ENCODE measurements at places on chromosomes 7 and 10.

- no peak for DNase-seq
Measured at GRCh38 chr7:157253850-157254249, 83.0 kb upstream of the DNAJB6 start.

- DNase-seq, result no peak
Measured at GRCh38 chr10:113576852-113577251, 24.0 kb downstream of the HABP2 start.

DNA sequence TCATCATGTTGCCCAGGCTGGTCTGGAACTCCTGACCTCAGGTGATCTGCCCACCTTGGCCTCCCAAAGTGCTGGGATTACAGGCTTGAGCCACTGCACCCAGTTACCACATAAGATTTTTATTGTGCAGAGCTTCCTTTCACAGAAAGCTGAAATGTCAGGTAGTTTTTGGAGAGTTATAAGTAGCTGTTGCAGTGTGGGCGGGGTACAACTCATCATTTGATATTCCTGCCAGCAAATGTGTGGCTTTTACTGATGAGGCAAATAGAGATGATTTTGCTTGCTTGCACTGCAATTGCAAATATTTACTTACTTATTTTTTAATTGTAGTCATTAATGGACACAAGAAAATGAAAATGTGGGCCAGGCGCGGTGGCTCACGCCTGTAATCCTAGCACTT, 32.4 kb downstream of the NKX2-3 start:
- no peak for DNase-seq

- no peak for DNase-seq
Measured at GRCh38 chr7:156255635-156256034, 384.9 kb upstream of the RNF32 start.

DNA sequence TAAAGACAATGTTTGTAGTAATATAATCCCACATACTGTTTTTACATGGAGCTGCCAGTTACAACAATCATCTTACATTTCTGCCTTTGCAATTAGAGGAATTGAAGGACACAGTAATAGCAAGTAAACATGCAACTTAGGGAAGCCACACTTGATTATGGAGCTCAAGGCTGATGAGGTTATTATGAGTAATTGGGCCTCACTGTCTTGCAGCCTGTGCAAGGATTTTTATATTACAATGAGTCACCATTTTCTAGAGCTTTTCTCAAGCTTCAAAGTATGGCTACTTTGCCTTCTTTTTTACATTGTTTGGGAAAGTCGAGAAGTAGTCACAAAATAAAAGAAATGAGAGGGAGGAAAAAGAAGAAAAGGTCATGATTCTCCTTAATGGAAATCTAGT, 226.4 kb downstream of the KIAA1217 start:
- no peak for DNase-seq

DNA sequence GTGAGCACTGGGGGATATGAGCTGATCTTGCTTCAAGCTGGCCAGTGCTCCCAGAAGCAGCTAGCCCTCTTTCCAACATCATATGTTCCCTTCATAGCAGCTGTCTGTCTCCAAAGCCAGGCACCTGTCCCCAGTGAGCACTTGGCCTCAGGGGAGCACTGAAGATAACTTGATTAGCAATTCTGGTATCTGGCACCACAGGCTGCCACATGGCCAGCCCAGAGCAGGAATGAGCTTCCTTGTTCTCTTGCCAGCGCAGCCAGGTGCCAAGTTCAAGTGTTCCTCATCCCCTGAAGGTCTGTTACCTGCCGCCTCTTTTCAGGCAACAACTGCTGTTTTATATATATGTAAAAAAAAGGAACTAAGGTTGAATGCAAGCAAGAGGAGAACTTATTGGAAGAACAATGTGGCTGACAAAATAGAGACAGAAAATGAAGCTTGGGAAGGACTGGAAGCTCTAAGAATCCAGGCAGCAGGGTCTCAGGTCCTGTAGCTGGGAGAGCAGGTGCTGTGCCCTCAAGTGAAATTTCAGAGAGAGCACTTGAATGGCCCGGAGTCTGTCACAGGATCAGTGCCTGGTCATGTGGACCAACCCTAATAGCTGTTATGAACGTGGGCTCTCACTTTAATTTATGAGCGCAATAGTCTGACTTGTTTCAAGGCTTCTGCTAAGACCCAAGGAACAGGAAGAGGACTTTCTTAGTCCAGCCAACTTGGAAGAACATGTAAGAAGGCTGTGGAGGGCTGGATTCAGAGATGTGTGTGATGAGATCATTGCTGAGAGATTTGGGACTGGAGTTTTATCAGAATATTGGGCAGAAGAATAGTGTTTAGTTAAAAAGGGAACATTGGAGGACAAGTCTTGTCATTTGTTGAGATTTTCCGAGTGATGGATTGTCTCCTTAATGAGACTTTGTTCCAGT, 267.2 kb downstream of the GLRX3 start:
- DNase-seq, result no peak

GRCh38 chr10:20888620-20889330, 8.3 kb downstream of the NEBL start:
- DNase-seq, result peak; percentile 76

DNA sequence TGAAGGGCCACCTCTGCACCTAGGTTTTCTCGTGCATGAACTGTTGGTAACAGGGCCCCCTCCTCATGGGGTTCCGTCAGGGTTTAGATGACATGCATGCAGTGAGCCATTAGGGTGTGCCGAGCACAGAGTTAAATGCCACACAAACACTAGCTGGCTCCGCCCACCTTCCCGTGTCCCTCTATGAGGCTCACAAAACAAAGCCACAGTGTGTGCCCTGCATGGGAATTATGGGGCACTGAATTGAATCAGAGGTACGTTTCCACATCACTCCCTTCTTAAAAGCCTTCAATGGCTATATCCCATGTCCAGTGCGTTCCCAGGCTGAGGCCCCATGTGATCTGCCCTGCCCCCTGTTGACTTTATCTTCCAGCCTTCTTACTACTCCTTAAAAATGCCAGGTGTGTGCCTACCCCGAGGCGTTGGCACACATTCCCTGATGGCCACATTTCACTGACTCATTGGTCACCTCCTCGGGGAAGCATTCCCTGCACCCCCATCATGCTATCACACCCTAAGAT, 35.7 kb downstream of the GSDME start:
- no peak for DNase-seq

- DNase-seq, result no peak
Measured at GRCh38 chr7:36916619-36917018, 192.3 kb upstream of the AOAH start.

GRCh38 chr7:76318488-76319353, 16.2 kb downstream of the HSPB1 start:
- peak; percentile 76 for DNase-seq

GRCh38 chr10:96814264-96814663, 17.8 kb upstream of the LCOR start:
- DNase-seq, result no peak

DNA sequence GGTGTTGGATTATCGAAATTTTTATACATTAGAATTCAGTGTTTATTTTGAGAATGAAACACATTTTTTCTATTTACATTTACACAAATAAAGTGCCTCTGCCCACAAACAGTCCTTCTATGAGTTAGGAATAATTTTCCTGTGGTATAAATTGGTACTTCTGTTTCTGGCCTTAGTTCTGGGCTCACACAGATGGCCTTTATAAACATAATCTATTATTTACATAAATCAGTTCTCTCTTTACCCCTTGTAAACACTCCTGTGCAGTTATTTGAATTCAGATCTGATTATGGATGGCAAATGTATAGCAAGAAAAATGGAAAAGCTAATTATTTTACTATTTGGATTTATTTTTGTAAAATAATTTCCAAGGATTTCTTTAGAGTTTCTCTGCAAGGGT, 143.2 kb downstream of the PRKG1 start:
- DNase-seq, result no peak

DNA sequence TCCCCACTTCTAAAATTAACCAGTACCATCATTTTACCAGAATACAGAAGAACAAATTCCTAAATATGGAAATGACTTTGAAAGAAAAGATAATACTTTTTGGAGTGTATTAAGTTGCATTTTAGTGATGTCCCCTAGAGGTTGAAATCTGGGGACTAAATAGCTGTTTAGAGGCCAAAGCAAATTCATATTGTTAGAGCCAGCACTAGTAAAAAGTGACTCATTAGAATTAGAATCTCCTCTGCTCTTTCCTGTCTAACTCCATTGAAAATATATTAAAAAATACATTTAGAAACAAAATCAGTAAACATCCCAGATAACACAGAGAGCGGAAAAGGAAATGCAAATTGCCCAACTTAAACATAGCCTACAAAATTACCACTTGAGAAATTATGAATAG, 1189.6 kb upstream of the C7orf33 start:
- DNase-seq, result no peak

GRCh38 chr7:121752706-121753105, 120.3 kb upstream of the PTPRZ1 start:
- peak; percentile 47 for DNase-seq

All from NCI-H146 (cell line).